ENCODE measurements at places on chromosomes 5 and 9. TPM values are rescaled to one million over a fixed set of nuclear protein-coding genes. Genes with fewer than 3 reads are reported as not detected.

The DEPDC1B gene
- 0.05 TPM for polyA plus RNA-seq

The CDKN2B gene
- polyA plus RNA-seq, result 1.9 TPM

The BARHL1 gene
- not detected for polyA plus RNA-seq

The SEMA5A gene
- 6.7 TPM for polyA plus RNA-seq

The TSLP gene
- polyA plus RNA-seq, result 3.9 TPM

The SPATA31C2 gene
- polyA plus RNA-seq, result not detected

The HMGXB3 gene
- 9.3 TPM for polyA plus RNA-seq

The FSTL4 gene
- polyA plus RNA-seq, result not detected

The KIF24 gene
- 0.23 TPM for polyA plus RNA-seq

The PRRT1B gene
- polyA plus RNA-seq, result not detected

The ARHGEF37 gene
- 10.4 TPM for polyA plus RNA-seq

The CHSY3 gene
- 0.68 TPM for polyA plus RNA-seq

The PCDHB15 gene
- polyA plus RNA-seq, result 2.5 TPM

The PCDHGA10 gene
- 1.6 TPM for polyA plus RNA-seq

The DMGDH gene
- polyA plus RNA-seq, result 1.9 TPM

The CER1 gene
- polyA plus RNA-seq, result not detected

The TAF11L7 gene
- polyA plus RNA-seq, result not detected

- no peak for DNase-seq
These were observed 182.0 kb upstream of the WWC1 start for GRCh38 chr5:168109441-168109840.

GRCh38 chr9:1210954-1211353 is 160.8 kb downstream of the DMRT2 start:
- DNase-seq, result no peak

- no peak for DNase-seq
These were observed 135.1 kb upstream of the ERCC6L2 start for GRCh38 chr9:95740217-95741004.

GRCh38 chr5:118115791-118116190 is 872.6 kb downstream of the DTWD2 start:
- no peak for DNase-seq

DNA sequence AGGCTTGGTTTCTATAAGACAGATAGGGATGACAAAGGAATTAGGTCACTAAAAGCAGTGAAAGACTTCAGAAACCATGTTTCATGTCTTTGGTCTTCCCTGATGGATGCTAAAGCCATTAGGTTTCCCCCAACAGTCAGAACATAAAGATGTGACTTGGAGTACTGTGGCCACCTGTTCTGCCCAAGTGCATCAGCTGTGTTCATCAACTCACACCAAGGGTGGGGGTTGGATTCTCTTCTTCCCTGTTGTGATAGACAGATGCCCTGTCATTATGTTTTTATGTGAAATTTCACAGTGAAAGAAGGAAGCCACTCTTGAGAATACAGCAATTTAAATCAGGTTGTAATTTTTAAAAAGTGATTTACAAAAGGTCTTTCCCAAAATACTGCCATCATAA is 196.8 kb downstream of the SH3GL2 start:
- DNase-seq, result no peak

- DNase-seq, result no peak
These were observed 1445.1 kb upstream of the CDH9 start for GRCh38 chr5:28483327-28484025.

GRCh38 chr5:142785206-142785605 is 15.0 kb downstream of the ARHGAP26 start:
- no peak for DNase-seq

DNA sequence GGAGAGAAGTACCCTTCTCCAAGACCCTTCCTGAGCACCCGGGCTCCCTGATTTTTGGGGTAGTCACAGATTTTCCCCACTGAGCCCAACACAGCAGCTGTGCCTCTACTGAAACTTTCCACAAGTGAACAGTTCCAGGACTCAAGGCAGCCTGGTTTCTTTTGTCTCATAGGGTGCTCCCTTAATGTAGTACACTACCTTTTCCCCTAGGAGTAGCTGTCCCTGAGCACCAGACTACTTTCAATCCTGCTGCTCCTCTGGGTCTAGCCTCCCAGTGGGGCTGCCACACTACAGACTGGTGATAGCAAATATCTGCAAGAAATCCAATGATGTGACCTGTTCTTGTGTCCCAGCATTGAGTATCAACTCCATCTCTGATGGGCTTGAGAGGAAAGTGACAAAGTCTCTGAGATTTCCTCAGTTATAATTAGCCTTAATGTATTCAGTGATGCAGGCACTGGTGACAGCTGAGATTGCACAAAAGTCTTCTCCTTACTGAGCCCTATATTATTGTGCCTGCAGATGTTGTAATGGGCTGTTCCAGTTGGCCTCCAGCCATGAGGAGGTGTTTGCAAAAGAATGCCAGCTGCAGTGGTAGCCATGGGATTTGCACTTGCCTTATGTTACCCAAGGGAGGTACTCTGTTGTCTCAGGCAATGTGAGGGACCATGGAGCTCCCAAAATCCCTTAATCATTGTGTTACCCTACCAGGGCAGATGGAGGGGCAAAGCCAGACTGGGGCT is 1802.5 kb downstream of the EFNA5 start:
- no peak for DNase-seq

DNA sequence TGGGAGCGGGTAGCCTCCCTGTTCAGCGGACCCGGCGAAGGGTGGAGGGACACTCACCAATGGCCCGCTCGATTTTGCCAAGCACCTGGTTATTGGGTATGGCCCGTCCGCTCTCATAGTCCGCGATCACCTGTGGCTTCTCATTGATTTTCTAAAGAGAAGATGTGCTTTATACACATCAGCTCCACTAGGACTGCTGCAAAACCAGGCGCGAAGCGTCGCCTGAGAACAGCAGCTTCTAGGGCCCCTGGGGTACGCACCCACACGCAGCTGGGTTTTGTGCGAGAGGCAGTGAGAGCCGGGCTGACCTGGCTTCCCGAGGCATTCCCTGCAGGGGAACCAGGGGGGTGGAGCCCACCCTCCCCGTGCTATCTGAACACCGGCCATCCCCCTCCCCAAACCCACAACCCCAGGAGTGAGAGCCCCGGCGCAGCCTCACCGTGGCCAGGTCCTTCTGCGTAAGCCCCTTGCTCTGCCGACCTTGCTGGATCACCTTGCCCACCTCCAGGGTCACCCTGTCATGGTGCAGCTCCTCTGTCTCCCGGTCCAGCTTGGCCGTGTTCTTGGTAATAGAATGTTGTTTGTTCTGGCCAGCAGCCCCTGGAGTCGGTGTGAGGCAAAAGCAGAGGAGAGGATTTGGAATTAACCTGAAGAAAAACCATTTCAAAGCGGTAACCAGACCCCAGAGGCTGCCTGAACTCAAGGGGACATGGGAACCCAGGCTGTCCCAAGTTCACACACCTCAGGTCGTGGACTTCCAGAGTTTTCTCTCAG is 3.1 kb downstream of the EDF1 start:
- DNase-seq, result peak; percentile 49

GRCh38 chr9:132348676-132349075 is 6.1 kb downstream of the SETX start:
- DNase-seq, result no peak

DNA sequence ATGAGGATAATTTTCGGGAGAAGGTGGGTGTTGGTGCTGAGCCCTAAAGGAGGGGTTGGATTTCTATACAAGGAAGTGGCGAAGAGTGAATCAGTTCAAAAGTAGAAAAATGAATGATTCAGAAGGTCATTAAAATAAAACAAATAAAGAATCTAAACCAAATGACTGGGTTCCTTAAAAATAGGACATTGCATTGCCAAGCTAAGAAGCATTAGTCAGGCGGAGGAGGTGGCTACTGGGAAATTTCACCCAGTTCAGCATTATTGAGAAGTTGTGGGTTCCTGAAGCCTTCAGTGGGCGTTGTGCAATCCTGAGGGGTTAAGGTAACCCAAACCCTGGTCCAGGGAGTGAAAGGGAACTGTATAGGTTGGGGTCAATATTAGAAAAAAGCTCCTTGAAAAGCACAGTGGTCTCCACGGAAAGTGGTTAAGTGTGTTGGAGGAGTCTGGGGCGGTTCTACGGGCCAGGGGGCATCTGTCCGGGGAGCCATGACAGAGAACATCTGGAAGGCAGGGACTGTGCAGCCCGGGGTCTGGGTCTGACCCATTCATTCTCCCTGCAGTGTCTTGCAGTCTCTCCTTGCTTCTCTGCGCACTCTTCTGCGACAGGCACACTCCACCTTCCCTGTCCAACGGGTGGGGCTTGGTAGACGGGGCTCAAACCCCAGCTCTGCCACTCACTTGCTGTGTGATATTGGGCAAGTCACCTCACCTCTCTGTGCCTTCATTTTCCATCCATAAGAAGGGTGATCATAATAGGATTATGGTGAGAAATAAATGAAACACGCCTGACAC is 27.6 kb upstream of the DUSP1 start:
- DNase-seq, result no peak

GRCh38 chr5:37248421-37248969 is 681 bp downstream of the CPLANE1 start:
- no peak for DNase-seq

- DNase-seq, result no peak
These were observed 240.7 kb downstream of the CSNK1G3 start for GRCh38 chr5:123752552-123753179.

- DNase-seq, result peak; percentile 45
These were observed 169.0 kb upstream of the PANK3 start for GRCh38 chr5:168747987-168748777.

- no peak for DNase-seq
These were observed 172.7 kb downstream of the ROR2 start for GRCh38 chr9:91777292-91777830.

DNA sequence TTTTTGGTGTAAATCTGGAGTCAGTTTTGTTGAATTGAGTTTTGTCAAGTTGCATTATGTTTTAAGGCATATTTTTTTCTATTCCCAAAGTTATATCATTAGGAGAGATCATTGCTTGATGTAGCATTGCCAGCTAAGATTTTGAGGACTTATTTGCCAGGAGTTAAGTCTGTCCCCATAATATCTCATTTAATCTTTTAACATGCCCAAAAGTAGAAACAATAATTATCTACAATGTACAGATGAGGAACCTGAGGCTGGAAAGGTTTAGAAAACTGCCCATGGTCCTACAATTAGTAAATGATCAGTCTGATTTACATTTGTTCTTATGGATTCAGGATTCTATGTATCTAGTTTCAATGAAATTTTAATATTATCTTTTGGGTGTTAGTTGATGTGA is 4.7 kb downstream of the NIPBL start:
- DNase-seq, result no peak

DNA sequence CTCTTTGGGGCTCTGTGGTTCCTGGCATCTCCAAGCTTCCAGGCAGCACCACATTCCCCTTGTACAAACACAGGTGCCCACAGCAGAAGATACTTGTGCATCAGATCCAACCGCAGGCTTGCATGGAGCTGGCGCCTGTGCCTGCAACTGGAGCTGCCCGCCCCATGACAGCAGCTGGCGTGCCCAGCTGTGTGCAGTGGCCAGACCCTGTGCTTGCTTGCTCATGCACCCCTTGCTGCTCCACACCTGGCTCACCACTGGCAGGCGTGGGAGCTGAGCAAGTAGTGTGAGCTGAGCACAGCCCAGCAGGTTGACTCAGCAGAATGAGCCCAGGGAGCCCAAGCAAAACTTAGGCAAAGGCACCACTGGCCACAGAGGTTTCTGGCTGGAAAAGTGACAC is 84.4 kb upstream of the STARD4 start:
- DNase-seq, result no peak

- no peak for DNase-seq
These were observed 41.7 kb downstream of the SEMA6A start for GRCh38 chr5:116532762-116533525.

GRCh38 chr5:158007336-158007735 is 148.4 kb upstream of the CLINT1 start:
- no peak for DNase-seq

DNA sequence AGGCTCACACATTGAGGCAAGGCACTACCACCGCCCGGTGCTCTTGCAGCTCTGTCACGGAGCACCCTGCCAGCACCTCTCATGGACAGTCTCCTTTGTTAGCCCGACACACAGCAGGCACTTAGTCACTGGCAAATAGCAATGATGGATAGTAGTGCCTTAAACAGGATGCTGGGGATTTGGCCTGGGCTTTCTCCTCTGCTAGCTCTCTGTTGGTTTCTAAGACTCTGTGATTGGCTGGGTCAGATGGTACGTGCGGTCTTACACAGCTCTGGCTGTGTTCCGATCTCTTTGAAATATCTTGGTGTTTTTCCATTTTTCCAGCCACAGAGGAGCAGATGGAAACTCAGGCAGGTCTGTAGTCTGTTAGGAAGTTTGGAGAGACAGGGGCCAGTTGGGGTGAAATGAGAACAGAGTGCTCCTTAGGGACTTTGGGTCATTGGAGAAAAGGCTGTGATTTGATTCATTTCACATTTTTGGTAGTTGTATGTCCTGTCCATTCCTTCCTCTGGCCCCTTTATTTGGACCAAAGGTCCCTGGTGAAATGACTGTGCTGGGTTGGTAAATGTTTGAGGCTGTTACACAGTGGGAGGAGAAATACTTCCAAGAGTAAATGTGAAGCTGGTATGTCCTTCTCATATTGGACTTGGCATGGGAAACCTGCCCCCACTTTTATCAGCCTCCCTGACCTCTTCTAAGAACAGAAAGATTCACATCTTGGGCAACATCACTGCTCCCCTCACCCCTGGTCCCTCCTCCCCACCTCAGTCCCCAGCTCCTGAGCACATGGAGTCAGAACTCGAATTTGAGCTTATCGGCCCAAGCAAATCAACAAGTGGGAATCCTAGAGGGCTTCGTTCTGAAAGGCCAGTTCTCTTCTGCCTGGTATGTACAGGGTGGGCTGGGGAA is 3.4 kb downstream of the SMIM3 start:
- peak; percentile 83 for DNase-seq

- DNase-seq, result no peak
These were observed 45.7 kb downstream of the TSPAN17 start for GRCh38 chr5:176692839-176693476.

DNA sequence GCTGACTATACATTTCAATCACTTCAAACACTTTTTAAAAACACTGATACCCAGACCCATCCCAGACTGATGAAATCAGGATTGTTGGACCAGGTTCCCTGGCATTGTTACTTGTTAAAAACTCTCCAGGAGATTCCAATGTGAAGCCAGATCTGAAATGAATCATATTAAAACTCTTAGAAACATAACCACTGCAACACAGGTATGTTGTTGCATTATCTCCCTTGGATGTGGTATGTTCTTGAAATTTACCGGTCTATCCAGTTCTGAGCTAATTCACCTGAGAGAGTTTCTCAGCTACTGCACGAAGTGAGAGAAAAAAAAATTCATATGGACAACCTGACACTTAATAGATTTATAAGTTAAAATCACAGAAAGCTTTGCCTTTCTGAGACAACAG is 21.8 kb downstream of the MEF2C start:
- DNase-seq, result no peak

Data from right cardiac atrium (tissue), 5 donors.